ENCODE measurements at places on chromosomes 7 and 10.

- DNase-seq = no peak
These were observed 67.2 kb downstream of the ADD3 start for GRCh38 chr10:110074758-110075671.

- DNase-seq = no peak
These were observed 16.2 kb upstream of the LRRN3 start for GRCh38 chr7:111074748-111075146.

DNA sequence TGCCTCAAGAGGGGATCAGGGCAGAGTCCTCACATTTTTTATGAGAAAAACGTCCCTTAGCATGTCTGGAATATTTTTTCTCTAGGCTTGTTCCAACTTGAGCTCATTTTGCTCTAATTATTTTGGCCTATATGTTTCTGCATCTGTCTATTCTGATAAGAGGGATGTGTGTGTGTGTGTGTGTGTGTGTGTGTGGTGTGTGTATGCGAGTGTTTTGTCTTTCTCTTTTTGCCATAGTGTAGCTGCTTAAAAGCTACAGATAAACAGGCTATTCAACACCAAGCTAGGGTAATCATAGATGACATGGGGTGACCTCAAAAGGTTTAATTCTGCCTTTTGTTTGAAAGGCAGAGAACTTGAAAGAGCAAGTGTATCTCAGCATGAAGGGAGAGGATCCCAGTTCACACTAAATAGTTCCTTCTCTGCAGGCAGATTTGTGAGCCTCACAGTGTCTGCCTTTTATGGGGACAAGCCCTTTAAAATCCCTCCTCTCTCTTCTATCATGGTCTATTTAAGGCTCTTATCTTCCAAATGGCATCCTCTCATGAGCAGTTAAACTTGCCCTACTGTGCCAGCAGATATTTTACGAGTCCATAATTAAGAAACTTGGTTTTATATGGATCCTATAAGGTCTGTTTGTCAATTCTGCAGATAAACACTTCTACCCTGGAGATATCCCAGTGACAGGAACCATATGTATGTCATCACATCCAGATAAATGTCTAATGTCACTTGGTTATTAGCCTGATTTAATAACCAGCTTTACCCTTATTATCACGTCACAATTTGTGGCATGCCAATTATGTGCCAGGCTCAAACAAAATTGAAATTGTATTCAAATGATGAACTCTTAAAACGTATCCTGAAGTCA is 202.9 kb upstream of the MTPN start:
- DNase-seq = no peak

GRCh38 chr10:77105761-77106221 is 531.8 kb downstream of the KCNMA1 start:
- no peak for DNase-seq

GRCh38 chr10:118392761-118393160 is 50.6 kb upstream of the FAM204A start:
- DNase-seq = no peak

DNA sequence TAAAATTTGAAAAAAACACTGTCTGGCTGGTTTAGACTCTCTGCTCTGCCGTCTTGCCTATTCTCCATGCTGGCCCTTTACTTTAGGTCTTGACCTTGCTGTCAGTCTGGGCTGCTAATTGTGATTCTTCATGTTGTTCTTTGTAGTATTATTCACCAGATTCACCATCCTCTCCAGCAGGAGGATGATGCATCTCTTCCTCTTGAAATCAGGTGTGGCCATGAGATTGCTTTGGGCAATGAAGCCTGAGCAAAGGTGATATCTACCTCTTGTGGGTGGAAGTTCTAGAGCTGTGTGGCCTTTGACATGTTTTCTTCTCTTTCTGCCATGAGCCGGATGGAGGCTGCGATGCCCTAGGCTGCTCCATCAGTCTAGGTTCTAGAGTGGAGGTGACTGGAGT is 51.3 kb upstream of the ITPRID1 start:
- no peak for DNase-seq
